MM.1S (cell line): ENCODE measurements at places on chromosomes 3 and 15.
A peak's percentile ranks its signal among the peaks of the same experiment; 100 is the strongest.

DNA sequence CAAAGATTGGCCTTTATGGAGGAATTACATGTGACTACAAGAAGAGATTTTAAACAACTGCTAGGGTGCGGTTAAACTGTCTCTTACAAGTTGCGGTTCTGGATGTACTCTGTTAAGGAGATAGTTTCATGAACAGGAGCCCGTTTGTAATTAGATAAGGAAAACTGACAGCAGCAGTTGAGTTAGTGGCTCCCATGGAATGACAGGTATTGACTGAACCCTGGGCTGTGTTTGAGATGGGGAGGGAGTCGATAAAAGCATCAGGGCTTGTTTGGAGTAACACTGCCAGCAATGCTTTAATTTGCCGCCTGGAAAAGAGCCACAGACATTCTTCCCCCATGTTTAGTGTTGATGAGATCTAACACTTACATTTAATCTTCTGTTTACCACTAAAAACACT lies 139.9 kb downstream of the ROBO2 start:
- DNase-seq, result no peak

DNA sequence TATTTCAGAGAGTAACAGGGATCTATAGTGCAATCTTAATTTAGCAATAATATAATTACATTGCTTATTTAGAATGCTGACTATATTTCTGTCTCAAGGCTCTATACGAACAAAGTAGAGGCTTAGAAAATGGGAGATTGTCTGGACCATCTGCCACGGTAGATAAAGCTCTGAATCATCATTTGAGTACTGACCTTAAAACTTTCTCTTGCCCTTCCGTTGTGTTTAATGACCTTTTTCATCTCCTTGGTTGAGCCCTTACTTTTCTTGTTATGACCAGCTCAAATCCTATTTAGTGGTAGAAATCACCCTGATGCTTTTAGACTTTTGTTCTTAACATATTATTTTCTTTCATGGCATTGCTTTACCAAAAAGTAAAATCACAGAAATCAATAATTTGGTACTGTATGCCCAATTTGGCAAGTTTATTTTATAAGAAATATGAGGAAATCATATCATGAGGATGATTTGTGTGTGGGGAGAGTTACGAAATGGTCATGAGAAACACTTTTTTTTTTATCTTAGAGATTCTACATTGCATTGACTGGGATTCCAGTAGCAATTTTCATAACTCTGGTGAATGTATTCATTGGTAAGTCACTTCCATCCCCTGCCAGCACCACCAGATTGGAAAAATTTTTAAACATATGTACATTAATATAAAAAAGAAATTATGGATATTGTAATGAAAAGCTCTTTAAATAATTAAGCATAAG lies 11.0 kb downstream of the NDUFB5 start:
- no peak for DNase-seq

DNA sequence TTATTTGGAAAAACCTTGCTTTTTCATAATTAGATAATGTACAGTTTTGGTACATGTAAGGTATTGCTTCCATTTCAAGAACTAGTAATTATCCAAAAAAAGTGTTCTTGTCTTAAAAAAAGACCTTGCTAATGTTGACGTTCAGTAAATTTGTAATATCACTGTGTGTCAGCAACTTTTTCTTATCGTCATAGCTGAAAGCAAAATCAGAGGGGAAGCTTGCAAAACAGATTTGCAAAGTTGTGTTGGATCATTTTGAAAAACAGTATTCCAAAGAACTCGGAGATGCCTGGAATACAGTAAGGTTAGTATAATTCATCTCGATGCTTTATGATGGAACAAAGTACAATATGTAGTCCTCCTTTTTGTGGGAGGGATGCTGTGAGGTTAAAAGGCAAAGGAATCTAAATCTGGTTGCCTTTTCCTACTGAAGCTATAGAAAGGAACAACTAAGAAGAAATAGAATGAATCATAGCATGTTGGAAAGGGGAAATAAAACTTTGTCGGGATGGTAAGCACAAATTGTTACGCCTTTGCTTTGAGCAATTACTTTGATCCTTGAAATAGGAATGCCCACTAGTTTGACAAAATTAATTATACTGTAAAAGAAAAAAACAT lies 1.5 kb downstream of the NSUN3 start:
- no peak for DNase-seq

DNA sequence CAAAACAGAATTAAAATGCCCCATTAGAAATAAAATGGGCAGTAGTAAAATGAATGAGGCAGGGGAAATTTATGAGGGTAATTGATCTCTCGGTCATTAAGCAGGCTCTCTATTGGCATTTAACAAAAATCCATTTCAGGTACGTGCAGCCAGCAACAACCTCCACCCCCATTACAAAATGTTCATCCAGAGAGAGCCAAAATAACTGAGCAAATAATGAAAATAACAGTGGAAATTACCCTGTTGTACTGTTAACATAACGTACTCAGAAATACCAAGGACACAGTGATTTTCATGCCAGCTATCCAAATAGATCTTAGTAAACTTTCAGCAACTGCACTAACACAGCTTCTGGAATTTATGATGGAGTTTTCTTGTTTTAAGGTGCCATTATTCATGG lies 127.7 kb downstream of the IL1RAP start:
- DNase-seq, result no peak

DNA sequence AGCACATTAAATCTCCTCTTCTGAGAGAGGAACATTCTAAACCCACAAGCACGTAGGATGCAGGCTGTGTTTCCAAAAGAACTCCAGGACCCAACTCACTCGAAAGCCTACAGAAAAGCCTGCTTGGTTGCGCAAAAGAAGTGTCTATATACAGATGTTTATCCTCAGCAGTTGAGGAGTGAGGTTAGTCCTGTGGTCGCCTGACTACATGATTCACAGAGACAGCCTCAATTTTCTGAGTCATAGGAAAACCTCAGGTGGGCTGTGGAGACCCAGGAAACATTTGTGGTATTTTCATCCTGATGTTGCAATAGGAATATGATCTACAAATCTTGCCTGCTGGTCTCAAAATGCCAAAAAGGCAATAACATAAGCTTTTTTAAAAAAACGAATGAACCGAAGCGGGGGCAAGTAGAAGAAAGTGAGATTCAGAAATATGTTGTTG lies 183.8 kb upstream of the THRB start:
- no peak for DNase-seq

DNA sequence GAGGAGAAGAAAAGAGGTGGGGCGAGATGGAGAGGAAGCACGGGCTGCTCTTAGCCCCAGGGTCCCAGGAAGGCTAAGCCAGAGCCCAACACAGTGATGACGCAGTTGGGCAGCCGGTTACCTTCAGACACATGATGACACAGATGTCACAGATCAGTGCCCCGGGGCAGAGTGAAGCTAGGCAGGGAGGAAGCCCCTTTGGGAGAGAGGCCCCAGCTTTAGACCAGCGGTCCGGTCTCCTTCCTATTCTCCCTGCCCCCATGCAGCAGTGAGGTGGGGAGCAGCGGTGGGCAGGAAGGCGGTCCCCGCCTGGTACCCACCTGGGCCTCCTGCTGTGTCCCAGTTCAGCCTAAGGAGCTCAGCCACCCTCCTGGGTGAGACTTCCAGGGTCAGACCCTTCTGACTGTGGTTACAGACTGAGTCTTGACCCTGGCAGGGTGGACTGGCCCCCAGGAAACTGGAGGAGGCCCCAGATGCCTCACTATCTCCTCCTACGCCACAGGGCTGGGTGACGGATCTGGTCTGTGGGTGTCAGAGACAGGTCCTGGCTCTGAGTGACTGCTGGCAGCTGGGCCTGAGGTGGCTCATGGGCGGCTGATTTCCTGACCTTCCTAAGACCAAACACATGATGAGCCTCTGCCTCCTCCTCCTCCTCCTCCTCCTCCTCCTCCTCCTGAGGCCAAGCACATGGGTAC lies 38.8 kb upstream of the LINGO1 start:
- no peak for DNase-seq

DNA sequence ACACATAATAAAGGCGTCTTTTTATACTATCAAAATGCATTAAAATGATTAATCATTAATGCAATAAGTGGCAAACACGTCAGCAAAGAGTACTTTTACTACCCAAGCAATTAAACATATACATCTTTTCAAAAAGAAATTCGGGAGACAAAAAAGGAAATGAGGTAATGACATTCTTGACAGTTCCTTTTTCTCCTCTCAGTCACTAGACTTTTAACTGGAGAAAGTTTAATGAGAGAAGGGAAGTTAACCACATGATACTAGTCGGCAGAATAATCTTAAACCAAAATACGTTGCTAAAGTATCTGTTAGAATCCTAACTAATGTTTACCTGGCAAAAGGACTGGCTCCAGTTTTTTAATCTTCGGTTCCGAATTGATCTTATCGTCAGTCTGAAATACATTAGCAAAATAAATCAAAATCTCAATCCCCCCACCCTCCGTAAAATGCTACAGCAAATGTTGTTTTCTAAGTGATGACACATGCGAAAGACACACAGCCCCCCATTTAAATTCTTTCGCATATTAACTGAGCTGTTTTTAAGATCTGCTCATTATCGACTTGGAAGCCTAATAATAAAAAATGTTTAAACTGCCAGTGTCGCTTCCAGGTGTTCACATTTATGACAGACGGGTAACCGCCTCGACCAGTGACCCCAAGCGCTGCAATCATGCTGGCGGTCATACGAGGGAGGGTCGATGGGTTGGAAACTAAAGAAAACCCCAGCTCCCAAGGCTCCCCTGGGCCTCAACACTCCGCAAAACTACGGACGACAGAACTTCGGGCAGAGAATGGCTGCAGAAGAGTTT lies 778 bp downstream of the MTMR10 start:
- peak; percentile 27 for DNase-seq

DNA sequence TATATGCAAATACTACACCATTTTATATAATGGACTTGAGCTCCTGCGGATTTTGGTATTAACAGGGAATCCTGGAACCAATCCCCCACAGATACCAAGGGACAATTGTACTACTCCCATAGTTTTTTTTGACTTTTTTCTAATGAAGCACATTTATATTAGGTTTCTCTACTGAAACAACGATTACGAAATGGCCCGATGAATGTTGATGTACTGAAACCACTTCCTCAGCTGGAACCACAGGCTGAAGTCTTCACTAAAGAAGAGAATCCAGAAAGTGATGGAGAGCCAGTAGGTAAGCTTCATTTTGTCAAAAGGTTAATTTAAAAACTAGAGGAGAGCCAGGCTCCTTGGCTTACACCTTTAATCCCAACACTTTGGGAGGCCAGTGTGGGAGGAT lies 121.5 kb upstream of the LRRFIP2 start:
- DNase-seq, result no peak

- DNase-seq, result no peak
Observed at GRCh38 chr3:160809453-160809852, 53.4 kb downstream of the PPM1L start.

DNA sequence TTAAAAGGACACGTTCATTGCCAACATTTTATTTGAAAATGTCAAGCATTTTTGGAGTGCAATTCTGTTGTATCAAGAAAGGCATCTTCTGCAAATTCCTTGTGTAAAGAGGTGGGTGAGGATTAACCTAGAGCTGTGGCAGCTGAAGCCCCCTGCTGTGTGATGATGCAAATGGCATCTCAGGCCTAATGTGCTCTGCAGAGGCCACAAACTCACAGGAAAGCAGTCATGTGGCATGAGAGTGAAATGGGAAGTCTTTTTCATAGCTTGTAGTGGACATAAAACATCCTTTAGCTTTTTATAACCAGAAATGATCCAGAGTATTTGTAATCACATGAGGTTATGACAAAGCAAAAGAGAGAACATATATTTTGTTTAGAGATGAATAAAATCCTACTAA lies 6.4 kb downstream of the CADM2 start:
- peak; percentile 31 for DNase-seq

DNA sequence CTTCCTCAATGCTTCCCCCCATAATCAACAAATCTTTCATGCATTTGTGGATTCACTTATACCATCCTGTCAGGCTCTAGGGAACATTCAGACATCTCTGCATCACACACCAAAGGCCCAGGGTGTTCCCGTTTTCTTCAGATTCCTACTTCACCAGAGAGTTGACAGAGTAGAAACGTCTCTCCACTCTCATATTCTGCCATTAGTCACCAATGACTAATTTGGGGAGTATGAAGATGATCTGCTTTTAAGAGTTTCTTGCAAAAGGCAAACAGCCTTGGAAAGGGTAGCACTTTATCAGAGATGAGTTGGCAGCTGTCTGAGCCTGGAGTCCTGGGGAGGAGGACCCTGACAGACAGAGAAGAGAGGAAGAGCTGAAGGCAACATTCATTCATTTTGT lies 55.8 kb upstream of the DGKG start:
- no peak for DNase-seq

- DNase-seq, result no peak
Observed at GRCh38 chr15:93656041-93656440, 567.0 kb upstream of the RGMA start.

DNA sequence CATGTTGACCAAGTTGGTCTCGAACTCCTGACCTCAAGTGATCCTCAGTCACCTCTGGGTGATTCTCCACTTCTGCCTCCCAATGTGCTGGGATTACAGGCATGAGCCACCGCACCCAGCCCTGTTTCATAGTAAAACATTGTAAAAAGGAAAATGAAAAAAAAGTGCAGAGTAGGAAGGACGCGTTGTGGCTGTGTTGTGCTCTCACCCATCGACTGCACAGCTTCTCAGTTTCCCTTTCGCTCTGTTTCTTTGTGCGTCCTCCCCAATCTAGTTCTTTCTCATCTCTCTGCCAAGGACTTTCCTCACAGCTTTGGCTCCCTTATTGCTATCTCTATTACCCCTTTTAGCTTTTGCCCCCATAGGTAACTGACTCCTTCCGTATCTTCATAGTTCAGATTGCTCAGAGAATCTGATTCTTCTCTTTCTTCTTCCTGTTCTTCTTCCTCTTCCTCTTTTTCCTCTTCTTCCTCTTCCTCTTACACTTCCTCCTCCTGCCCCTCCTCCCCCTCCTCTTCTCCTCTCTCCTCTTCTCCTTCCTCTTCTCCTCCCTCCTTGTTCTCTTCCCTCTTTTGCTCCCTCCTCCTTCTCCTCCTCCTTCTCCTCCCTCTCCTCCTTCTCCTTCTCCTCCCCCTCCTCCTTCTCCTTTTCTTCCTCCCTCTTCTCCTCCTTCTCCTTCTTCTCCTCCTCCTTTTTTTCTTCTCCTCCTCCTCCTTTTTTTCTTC lies 81.1 kb upstream of the VGLL4 start:
- DNase-seq, result peak; percentile 65

GRCh38 chr3:105431200-105431599 lies 64.5 kb downstream of the ALCAM start:
- DNase-seq, result no peak

- DNase-seq, result peak; percentile 42
Observed at GRCh38 chr15:85408270-85408746, 27.9 kb downstream of the AKAP13 start.

DNA sequence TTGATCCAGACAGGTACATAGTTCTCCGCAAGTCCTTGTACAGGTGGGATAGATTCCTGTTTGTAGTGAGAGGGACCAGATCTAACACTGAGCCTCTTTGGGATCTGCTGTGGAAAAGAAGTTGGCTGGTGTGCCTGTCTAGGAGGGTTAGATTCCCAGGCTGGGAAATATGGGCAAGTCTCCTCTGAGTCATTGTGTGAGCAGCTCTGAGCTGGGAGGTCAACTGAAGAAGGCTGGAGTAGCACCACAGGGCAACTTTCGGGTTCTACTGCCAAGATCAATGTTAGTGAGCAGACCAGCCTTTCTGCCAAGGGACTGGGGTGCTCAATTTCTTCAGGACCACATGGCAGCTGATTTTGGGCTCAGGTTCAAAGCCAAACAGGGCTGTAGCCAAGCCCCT lies 33.4 kb downstream of the CLDN1 start:
- no peak for DNase-seq
